Dermis microvascular lymphatic vessel endothelial cell (primary cell): ENCODE measurements at places on chromosomes 6 and 20.

DNA sequence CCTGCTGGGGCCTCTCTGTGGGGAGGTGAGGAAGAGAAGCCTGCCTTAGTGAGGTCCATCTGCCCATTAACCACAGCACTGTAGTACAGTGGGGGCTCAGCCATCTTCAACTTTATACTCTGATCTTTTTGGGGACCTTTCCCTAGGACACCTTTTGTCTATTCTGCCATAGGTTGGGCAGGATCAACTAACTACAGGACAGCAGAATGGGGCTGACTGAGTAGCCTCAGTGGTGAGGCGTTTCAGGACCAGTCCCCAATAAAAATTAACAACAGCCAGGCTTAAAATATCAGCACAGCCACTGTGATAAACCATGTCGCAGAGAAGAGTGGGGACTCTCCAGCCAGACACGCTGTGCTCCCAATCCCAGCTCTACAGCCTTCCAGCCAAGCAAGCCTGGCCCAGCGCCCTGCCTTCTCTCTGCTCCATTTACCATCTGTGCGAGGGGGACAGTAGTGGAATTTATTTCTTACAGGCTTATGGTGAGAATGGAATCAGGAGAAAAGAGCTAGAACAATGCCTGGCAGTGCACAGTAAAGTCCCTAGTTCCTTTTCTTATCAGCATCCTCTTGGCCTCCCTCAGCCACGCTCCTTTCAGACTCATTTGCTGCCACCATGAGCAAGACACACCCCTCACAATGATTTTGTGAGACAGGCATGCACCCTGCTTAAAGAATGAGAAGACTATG is 75.5 kb downstream of the SLC22A23 start:
- no peak for DNase-seq

GRCh38 chr6:169829786-169830185 is 78.4 kb downstream of the ERMARD start:
- DNase-seq: no peak

DNA sequence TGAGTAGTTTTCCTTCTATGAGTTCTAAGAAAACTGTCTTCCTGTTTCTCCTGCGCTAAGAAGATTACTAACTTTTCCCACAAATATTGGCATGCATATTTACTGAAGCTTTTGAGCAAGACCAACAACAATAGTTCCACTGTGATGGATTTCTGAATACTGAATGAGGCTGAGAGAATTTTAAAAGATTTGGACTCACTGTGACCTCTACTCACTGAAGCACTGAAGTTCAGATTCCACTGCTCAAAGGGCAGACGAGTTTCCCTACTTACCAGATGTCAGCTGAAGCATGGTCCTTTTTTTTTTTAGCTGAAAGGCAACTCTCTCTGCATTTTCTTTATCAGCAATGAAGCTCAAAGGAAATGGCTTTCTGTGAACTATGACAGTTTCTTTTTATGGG is 718.5 kb downstream of the RFPL4B start:
- peak; percentile 44 for DNase-seq

- no peak for DNase-seq
Measured at GRCh38 chr6:149860834-149861602, 3.1 kb downstream of the LRP11 start.

DNA sequence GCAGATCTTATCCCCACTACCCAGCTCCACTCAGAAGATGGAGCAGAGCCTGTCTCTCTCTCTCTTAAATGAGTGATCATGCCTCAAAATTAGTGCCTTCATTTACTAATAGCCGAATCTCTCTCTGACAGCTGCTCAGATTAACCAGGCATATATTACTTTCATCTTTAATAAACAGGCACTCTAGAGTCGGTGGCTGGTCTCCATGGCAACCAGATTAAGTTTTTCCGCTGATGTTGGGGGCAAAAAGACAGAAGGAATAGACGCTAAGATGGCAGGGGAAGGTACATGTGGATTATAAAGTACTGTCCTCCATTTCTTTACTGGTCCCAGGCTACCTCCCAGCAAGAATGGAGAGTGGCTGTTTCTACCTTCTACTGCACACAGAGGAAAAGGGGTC is 121.6 kb downstream of the QRSL1 start:
- DNase-seq: no peak

- no peak for DNase-seq
Measured at GRCh38 chr6:13846841-13847240, 32.5 kb upstream of the MCUR1 start.

GRCh38 chr6:154487367-154488247 is 22.9 kb downstream of the CNKSR3 start:
- DNase-seq: no peak

GRCh38 chr6:145135702-145136101 is 599.6 kb downstream of the EPM2A start:
- no peak for DNase-seq

DNA sequence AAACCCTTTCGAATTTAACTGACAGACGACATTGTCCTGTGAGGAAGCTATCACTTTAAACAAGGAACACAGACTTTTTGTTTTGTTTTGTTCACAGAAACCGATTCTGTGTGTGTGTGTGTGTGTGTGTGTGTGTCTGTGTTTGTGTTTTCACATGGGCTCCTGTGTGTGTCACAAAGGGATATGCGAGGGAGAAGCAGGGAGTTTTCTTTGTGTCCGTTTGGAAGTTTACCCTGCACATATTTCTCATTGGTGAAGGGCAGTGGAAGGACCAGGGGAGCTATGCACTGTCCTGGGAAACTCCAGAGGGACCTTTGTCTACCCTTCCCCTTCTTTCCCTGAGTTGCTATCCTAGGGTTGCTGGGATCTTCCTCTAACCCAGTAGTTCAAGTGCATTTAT is 17.7 kb downstream of the POM121L2 start:
- DNase-seq: no peak

DNA sequence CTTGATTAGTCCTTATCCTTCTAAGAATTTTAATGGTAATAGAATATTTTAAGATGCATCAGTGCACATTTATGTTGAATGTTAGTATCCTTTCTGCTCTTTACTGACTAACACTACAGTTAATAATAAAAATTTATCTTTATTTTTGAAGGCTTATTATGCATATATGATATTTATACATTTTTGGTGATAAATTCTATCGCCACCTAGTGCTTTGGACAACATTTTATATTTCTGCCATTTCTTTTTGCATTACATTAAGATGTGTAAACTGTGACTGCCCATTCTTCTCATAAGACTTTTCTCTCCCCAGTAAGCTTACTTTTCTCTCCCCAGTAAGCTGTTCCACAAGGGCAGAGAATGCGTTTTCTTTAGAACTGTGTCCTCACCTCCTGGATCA is 252.3 kb downstream of the GRIK2 start:
- no peak for DNase-seq

GRCh38 chr20:23654000-23654399 is 16.2 kb upstream of the CST3 start:
- no peak for DNase-seq

GRCh38 chr20:2465100-2465499 is 5.5 kb downstream of the SNRPB start:
- no peak for DNase-seq

- no peak for DNase-seq
Measured at GRCh38 chr20:62584671-62585460, 57.4 kb upstream of the SLCO4A1 start.

GRCh38 chr6:9131616-9132015 is 696.3 kb upstream of the SLC35B3 start:
- no peak for DNase-seq

DNA sequence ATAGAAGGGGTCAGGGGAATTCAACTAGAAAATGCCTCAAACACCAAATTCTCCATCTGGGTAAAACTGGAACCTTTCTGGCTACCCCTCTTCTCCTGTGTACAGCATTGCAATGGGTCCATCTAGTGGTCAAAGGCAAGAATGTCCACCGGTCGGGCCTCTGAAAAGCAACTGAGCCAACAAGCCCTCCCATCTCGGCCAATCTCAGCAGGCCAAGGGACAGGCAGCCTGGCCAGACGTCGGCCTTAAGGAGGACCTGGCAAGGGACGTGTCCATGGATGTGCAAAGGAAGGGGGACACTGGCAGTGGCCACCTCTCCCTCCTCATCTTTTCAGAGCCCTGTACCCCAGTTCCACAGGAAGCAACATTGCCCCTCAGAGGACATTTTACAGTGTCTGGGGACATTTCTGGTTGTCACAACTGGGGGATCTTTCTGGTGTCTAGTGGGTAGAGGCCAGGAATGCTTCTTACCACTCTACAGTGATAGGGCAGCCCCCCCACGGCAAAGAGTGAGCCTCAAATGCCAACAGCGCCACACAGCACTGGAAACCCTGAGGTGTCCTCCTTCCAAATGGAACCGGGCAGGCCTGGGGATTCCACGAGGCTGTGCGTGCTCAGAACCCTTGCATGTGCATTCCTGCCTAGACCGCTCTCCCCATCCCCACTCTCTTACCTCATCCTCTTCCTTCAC is 99.8 kb upstream of the FOXA2 start:
- DNase-seq: peak; percentile 36

DNA sequence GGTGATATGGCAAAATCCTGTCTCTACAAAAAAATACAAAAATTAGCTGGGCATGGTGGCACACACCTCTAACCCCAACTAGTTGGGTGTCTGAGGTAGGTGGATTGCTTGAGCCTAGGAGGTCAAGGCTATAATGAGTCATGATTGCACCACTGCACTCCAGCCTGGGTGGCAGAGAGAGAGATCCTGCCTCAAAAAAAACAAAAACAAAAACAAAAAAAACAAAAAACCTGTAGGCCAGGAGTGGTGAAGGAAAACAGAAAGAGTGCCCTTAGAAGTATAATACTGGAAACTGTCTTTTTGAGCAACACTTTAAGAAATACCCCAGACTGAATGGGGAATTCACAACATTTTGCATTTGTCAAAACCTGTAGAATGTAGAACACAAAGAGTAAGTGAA is 85.3 kb downstream of the JARID2 start:
- DNase-seq: no peak

- DNase-seq: no peak
Measured at GRCh38 chr20:41299899-41300298, 17.6 kb downstream of the ZHX3 start.

DNA sequence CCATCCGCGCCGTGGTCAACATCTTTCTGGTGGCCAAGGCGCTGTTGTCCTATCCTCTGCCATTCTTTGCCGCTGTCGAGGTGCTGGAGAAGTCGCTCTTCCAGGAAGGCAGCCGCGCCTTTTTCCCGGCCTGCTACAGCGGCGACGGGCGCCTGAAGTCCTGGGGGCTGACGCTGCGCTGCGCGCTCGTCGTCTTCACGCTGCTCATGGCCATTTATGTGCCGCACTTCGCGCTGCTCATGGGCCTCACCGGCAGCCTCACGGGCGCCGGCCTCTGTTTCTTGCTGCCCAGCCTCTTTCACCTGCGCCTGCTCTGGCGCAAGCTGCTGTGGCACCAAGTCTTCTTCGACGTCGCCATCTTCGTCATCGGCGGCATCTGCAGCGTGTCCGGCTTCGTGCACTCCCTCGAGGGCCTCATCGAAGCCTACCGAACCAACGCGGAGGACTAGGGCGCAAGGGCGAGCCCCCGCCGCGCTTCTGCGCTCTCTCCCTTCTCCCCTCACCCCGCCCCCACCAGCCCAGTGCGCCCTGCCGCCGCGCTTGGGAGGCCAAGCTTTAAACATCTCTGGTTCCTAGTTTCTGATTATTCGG is 4.0 kb downstream of the SLC32A1 start:
- no peak for DNase-seq

- peak; percentile 5 for DNase-seq
Measured at GRCh38 chr6:64013011-64013410, 377.4 kb downstream of the PHF3 start.

DNA sequence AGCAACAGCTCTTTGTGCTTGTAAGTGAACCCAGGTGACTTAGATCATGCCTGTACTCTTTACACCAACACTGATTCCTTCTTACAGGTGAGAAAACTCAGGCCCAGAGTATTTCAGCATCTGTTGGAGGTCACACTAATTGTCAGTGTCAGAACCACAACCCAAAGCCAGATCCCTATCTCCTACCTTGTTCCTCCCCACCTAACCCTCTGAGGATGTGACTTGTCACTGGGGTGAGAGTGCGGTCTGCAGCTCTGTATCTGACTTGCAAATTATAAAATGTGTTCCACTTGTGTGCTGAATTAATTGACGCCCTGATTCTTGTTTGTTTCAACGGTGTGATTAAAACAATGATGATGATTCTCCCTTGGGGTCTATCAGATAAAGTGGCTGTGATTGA is 232.5 kb upstream of the KCNG1 start:
- DNase-seq: no peak
